ENCODE measurements at places on chromosomes 1 and 21. TPM values are rescaled to one million over a fixed set of nuclear protein-coding genes. Genes with fewer than 3 reads are reported as not detected.
A peak's percentile ranks its signal among the peaks of the same experiment; 100 is the strongest.

GRCh38 chr1:103945774-103946173 lies 196.1 kb downstream of the AMY1C start:
- DNase-seq = no peak

DNA sequence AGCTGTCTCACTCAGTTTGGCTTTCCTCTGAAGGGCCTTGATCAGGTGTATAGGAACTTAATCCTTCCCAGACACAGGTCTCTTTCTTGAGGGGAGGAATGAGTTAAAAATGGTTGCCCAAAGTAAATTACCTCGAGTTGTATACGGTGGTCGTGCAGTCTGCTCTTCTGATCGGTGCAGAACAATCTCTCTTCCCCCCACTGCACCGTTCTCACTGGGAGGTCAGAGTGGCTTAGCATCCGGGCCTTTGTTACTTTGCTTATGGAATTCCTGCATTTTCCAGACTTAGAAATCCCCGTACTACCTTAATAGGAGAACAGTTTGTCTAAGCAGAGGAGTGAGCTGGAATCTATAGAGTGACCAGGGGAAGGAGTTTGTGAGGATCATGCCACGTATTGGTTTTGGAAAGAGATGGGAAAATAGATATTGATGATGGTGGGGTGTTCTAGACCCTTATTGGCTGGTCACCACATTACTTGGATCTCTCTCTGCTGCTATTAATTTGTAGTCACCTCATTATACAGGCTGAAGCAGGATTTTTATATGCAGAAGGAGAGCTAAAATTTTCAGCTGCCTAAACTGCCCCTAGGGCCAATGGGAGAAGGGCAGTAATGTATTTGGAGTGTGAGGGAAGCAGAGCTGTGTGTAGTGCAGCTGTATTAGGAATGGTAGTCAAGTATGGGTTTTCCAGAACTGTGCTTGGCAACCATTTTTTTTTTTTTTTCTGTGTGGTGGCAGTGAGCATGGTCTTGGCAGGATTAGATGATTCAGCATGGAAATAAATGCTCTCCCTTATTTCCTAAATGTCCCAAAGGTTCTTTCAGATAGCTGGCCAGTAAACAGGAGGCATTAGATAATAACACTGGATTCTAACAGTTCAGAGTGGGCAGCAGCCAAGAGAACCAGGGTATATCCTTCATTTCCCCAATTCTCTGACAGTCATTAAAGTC lies 81.5 kb downstream of the NDUFS5 start:
- peak; percentile 63 for DNase-seq

GRCh38 chr1:4119516-4120220 lies 219.6 kb upstream of the C1orf174 start:
- DNase-seq = no peak

- DNase-seq = no peak
Observed at GRCh38 chr1:156765666-156766065, 1.7 kb upstream of the PRCC start.

DNA sequence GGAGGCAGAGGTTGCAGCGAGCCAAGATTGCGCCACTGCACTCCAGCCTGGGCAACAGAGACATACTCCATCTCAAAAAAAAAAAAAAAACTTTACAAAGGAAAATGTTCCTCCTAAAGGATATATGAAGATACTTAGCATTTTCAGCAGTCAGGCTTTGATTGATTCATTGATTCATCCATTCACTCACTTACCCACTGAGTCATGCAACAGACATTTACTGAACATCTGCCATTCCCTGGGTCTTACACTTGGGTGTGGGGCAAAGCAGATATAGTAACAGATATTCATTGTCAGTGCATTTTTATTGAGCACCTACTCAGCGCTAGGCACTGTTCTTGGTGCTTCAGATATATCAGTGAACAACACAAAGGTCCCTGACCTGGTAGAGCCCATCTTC lies 5.6 kb upstream of the LACTBL1 start:
- no peak for DNase-seq

GRCh38 chr1:115041654-115042053 lies 12.0 kb downstream of the TSHB start:
- DNase-seq = peak; percentile 24

GRCh38 chr1:53025034-53025768 lies 36.8 kb upstream of the PODN start:
- DNase-seq = peak; percentile 24

- DNase-seq = no peak
Observed at GRCh38 chr1:2543543-2544092, 12.6 kb upstream of the TNFRSF14 start.

DNA sequence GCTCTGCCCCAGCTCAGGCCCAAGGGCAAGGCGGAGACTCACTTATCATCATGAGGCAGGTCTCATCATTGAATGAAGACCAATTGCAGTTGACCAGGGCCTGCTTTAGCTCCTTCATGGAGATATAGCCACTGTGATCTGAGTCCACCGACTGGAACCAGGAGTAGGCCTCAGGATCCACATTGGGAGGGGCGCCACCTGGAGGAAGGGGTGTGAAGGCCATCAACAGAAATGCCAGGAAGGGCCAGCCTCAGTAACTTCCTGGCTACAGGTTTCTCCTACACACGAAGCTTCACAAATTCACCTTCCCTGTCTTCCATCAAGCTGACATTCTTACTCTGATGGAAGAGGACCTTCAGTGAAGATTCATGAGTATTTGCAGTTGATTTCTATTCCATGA lies 11.6 kb downstream of the PEF1 start:
- peak; percentile 66 for DNase-seq

GRCh38 chr1:230254265-230254664 lies 171.9 kb downstream of the PGBD5 start:
- DNase-seq = no peak

DNA sequence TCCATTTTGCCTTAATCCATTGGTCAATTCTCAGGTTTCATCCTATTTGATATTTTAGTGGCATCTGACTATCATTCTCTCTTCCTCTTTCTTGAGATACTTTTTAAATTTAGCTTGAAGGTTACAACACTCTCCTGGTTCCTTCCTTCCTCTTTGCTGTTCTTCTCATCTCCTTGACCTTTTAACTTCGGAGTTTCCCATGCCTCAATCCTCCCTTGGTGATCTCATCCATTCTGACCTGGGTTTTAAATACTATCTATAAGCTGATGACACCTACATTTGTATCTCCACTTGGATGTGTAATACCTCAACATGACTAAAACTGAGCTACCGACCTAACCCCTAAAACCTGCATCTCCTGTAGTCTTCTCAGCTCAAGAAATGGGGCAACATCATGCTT lies 4.8 kb upstream of the ZNF687 start:
- DNase-seq = no peak

DNA sequence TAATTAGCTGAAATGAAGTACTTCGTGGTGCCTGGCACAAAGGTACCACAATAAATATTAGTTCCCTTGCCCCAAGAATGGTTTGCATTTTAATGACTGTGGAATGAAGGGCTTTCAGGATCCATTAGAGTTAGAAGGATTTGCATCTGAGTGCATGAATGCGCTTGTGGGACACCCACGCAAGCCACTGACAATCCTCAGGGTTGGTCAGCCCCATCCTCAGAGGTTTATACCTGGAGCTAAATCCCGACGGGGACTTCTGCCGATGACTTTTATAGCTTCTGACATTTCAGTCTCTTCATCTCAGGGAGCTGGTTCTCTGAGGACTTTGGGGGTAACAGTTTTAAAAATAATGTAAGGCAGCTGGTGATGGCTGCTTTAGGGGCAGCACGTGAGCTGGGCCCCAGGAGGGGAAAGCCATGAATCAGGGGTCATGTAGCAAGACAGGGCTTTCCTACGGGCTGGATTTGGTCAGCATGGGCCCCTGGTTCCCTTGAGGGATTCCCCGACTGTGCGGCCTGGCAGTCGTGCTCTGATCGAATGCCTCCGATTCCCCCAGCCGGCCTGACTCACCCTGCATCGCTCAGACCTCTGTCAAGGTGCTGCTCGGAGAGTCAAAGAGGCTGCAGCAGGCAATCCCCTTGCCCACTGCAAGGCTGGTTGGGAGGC lies 20.8 kb upstream of the IL10 start:
- no peak for DNase-seq

- DNase-seq = no peak
Observed at GRCh38 chr1:244548558-244549115, 87.6 kb downstream of the CATSPERE start.

DNA sequence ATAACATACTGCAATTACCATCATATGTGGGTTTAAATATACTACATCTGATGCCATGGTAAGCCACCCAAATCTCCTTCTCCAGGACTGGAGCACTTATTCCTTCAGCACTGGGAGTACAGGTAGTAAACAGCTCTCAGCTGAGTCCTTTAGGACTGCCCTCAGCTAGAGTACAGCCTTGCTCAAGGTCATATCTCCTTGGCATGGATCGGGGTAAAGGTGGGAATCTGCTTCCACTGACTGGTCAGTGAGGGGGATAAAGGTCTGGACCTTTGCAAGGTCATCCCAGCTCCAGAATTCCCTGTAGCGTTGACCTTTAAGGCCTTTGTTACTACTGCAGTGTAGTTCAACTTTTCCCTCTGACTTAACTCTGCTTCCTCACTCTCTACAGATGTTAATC lies 38.8 kb downstream of the RPL5 start:
- DNase-seq = no peak

Gene KCNJ15
- 1.4 TPM for total RNA-seq

Gene HSPA13
- total RNA-seq = 47.9 TPM

Gene UTP11
- total RNA-seq = 47.0 TPM

Gene FTCD
- 0.17 TPM for total RNA-seq

Gene CELA3A
- not detected for total RNA-seq

Gene DYNLT4
- total RNA-seq = 0.14 TPM
